ENCODE measurements at places on chromosomes 6 and 20.

DNA sequence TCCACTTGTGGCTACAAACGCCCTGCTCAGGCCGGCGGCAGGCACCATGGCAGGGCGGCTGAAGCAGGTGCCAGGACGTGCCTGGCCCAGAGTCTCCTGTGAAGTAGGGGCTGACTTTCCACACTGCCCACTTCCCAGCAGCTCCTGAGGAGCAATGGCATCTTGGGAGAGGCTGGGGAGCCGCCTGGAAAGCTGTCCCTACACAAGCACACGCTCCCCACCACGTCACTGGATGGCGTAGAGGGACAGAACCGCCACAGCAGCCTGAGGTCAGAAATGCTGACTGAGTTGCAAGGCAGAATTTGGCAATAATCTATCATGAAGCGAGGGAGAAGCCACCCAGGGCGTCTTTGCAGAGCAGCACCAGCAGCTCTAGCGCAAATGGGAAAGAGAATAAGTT is 86.3 kb downstream of the NINL start:
- DNase-seq, result no peak

DNA sequence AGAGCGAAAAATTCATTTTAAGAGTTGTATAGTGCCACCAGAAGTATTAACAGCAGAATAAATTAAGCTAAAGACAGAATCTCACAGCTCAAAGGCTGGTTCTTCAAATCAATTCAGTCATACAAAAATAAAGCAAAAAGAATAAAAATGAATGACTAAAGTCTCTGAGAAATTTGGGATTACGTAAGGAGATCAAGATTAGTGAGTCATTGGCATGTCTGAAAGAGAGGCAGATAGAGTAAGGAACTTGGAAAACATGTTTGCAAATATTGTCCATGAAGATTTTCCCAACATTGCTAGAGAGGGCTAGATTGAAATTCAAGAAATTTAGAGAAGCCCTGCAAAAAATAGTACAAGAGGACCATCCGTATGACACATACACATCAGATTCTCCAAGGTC is 1413.9 kb upstream of the ADGRB3 start:
- DNase-seq, result no peak

- DNase-seq, result no peak
These were observed 93.6 kb downstream of the STXBP5 start for GRCh38 chr6:147297663-147298316.

DNA sequence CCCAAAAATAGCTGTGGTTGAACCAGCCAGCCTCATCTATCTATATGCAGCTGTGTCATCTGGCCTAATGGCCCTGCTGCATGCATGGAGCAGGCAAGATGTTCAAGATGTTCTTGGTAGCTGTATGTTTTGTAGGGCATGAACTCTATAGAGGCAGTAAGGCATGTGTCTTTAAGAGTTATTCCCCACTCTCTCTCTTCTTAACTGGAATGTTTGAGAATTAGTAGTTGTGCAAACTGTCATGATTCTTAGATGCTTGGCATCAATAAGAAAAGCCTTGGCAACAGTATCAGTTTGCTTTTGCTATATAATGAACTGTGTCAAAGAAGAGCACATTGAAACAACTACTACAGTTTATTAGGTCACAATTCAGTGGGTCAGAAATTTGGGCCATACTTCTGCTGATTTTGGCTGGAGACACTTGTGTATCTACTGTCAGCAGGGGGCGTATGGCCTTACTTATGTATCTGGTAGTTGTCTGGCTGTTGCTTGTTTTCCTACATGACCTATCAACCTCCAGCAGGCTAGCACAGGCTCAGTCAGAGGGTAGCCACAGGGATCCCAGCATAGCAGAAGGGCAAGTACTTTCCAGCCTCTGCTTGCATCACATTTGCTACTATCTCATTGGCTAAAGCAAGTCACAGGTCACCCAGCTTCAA is 56.1 kb upstream of the LAMP5 start:
- no peak for DNase-seq

DNA sequence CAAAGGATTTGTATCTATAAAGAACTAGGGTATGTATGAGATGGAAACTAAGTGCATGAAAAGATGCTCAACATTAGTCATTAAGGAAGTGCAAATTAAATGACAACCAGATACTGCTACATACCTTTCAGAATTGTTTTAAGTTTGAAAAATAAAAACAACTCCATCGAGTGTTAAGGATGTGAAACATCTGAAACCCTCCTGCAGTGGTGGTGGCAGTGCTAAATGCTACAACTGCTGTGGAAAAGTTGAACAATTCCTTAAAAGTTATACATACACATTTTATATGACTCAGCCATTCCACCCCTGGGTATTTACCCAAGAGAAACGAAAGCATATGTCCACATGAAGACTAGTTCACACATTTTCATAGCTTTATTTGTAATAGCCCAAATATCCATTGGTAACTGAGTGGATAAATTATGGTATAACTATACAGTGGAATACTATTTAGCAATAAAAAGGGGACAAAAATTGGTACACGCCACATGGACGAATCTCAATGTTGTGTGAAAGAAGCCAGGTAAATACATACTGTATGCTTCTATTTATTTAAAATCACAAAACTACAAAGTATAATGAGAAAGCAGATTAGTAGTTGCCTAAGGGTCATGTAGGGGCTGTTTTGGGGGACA is 10.6 kb downstream of the ARMH2 start:
- no peak for DNase-seq

DNA sequence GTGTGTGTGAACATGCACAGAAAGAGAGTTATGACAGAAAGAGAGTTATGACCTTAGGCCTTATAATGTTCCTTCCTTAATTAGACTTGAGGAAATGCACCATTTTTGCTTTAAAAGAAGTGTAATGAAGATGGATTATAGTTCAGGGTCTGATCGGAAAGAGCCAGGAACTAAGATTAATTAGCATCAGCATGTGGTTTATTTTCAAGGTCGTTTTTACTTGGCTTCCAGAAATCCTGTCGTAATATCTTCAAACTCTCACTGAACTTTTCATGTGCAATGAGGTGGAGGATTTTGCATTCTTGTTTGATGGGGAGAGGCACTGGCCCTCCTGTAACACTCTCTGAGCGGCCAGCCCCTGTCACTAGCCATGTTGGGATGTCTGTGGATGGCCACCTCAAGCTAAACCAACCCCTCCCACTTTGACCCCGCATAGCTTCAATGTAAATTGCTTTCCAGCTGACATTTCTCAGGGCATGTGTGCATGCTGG is 116.8 kb downstream of the CDC5L start:
- DNase-seq, result no peak

DNA sequence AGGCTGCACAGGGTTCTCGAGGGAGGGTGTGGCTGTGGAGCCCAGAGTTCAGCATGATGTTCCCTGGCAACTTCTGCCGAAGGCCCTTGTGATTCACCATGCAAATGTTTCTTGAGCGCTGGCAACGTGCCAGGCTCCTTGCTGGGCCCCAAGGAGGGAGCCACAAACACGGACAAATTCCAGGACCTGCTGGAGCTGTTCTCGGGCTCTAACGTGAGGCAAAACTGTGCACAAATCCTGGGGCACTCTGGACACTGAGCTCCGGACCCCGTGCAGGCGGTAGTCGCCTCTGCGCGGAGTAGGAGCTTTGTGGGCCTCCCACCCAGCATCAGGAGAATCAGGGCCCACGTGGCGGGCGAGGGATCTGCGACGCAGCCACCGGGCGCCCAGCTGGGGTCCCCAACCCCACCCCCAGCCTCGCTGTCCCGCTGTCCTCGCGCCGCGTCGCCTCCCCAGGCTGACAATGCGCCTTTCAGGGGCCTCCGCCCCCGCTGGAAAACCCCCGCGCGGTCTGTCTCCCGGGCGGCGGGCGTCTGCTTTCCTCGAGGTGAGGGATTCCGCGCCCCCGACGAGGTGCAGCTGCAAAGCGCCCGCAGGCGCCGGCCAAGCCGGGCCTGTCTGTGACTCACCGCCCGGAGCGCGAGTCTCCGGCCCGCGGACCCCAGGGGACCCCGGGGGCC is 31.7 kb upstream of the SCUBE3 start:
- no peak for DNase-seq

GRCh38 chr20:23446505-23446904 is 6.2 kb downstream of the CST11 start:
- peak; percentile 16 for DNase-seq

GRCh38 chr6:24252280-24252679 is 105.6 kb downstream of the DCDC2 start:
- no peak for DNase-seq

GRCh38 chr6:75368864-75369402 is 84.3 kb upstream of the TMEM30A start:
- no peak for DNase-seq

- no peak for DNase-seq
These were observed 66.1 kb downstream of the B4GALT5 start for GRCh38 chr20:49647550-49647949.

- DNase-seq, result no peak
These were observed 98.8 kb downstream of the ASXL1 start for GRCh38 chr20:32456869-32457478.
